Stimulated activated CD8-positive, alpha-beta memory T cell treated with anti-CD3 and anti-CD28 coated beads, Interleukin-4, amount 100 ng/mL, for 1 hour (primary cell): ENCODE measurements at places on chromosomes 5 and 9.

DNA sequence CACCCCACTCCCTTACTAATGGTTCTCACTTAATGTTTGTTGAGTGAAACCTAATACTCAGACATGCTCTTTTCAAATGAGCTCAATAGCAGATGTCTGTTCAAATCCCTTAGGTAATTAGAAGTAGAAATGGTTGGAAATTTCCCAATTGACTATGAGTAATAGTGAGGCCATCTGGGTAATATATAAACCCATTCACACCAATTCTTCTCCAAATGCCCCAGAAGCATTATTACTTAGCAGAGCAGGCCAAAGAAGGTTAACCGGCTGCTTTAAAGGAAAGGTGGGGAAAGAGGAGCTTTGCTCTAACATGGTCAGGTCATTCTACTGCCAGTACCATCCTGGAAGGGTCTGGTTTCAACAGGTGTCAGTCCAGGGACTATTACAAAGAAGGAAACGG lies 119.5 kb upstream of the MTAP start:
- DNase-seq: no peak

DNA sequence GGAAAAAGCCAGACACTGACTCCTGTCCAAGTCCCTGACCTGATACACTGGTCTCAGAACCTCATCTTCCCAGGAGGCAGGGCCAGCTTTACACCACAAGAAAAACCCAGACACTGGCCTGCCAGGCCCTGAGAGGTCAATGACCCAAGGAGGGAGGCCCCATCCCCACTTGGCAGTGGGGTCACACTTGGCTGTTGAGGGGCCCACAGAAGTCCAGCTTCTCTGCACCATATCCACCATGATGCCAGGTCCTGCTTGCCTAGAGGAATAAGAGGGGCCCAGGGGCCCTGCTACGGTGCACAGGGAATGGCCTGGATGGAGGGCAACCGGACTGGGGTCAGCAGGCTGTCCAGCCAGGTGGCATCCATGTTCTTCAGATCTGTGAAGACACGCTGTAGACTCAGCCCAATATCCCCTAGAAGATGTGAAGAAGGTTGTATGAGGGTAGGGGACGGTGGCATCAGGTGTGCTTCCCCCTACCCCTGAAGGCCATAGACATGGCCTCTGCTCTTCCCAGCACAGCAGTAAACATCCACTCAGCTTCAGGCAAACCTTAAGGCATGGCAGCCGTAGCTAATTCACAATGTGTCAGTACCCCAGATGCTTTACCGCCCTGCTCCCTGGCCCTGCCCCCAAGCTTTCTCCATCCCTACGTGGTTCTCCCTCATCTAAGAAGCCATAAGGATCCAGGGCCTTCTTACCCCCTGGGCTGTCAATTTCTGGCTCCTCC lies 6.7 kb downstream of the IRF1 start:
- no peak for DNase-seq

GRCh38 chr5:55926476-55926875 lies 68.3 kb downstream of the IL6ST start:
- no peak for DNase-seq

DNA sequence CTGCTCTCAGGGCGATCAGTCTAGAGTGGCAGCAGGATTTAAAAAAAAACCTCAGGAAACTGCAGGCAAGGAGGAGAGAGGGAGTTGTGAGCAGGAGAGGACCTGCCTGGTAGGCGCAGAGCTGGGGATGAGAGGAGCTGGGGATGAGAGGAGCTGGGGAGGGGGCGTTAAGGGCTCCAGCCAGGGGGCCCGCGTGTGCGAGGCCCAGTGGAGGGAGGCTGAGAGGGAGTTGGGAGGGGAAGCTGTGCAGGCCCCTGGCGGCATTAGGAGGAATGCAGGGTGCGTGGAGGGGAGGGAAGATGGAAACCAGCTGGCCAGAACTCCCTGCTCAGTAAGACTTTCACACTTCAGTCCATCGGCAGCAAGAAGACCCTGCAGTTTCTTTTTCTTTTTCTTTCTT lies 45.2 kb upstream of the HMCN2 start:
- no peak for DNase-seq

- no peak for DNase-seq
Measured at GRCh38 chr9:3976865-3977613, 322.8 kb downstream of the GLIS3 start.

DNA sequence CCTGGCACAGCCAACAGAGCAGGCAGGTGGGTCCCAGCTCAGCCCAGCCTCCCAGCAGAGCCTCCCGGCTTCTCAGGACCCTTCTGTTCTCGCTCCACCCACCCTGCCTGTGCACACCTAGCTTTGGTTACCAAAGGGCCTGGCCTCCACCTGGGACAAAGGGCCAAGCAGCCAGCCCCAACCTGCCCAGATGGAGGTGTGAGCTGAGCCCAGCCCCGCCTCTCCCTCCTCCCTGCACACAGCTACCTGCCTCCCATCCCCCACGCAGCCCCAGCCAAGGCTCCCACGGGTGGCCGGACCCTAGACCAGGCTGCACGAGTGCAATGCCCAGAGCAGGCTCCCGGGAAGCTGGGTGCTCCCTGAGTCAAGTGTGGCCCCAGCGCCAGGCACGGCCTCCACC lies 5.6 kb downstream of the TPRN start:
- no peak for DNase-seq
